Brain pericyte (primary cell): ENCODE measurements at places on chromosomes 16 and 17.

GRCh38 chr16:65069766-65070165 is 52.1 kb downstream of the CDH11 start:
- no peak for DNase-seq

GRCh38 chr16:89087922-89088497 is 5.6 kb upstream of the ACSF3 start:
- DNase-seq, result no peak

GRCh38 chr17:55005520-55005919 is 37.0 kb downstream of the STXBP4 start:
- no peak for DNase-seq

DNA sequence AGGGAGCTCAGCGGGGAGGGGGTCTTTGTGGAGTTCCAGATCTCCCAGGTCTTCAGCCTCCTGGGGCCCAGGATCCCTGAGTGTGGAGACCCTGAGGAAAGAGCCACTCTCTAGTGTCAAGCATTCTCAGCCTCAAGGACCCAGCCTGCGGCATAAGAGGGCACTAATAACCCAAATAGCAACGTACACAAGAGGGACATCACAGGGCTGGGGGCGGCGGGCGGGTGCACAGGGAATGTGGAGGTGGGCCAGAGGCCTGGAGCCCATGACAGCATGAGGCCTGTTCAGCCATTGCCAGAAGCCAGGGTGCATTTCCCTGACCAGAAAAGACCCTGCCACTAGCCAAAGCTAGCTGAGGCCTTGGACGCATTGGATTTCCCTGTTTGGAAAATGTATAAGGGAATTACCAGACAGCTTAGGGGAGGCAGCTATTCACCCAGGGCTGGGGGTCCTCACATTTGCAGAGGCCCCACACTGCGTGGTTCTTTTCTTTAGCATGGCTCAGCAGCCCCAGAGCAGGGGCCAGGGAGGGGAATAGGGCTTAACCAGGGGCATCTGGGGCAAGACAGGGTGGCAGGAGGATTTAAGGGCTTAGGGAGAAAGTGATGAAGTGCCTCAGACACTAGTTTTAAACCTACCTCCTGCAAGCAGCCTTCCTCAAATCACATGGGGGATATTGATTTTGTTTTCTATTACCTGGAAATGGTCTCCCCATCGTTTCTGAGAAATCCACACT is 13.5 kb upstream of the ALOX15B start:
- DNase-seq, result no peak

- DNase-seq, result no peak
Observed at GRCh38 chr17:80428796-80429195, 13.8 kb downstream of the ENDOV start.

DNA sequence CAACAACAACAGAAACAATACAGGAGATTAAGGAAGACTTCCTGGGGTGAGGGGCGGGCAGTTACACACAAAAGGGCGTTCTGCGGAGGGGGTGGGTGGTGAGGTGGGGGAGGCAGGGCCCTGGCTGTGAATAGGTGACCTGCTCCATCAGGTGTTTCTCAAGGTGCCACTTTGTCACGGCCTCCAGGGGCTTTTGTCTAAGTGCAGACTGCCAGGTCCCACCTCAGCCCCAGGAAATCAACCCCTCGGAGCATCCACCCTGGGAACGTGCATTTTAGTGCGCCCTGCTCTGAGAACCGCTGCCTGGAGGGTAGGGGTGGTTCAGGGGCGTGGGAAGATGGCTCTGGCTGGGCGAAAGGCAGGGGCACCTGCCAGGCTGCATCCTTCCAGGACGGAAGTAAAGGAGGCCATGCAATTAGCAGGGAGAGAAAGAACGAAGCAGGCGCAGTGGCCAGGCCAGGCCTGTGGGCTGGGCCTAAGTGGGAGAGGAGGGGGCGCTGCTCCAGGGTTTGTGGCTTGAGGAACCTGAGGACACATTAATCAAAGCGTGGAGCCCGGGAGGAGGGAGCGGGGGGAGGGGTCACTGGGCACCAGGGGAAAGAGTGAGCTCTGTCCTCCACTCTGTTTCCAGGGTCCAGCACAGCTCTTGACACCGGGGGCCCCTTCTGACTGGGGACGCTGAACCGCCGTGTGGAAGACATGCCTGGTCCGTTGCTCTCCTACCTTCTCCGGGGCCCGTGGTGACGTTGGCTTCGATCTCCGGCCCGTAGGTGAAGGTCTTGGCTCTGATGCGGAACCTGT is 49.4 kb upstream of the CDC42EP4 start:
- DNase-seq, result no peak

DNA sequence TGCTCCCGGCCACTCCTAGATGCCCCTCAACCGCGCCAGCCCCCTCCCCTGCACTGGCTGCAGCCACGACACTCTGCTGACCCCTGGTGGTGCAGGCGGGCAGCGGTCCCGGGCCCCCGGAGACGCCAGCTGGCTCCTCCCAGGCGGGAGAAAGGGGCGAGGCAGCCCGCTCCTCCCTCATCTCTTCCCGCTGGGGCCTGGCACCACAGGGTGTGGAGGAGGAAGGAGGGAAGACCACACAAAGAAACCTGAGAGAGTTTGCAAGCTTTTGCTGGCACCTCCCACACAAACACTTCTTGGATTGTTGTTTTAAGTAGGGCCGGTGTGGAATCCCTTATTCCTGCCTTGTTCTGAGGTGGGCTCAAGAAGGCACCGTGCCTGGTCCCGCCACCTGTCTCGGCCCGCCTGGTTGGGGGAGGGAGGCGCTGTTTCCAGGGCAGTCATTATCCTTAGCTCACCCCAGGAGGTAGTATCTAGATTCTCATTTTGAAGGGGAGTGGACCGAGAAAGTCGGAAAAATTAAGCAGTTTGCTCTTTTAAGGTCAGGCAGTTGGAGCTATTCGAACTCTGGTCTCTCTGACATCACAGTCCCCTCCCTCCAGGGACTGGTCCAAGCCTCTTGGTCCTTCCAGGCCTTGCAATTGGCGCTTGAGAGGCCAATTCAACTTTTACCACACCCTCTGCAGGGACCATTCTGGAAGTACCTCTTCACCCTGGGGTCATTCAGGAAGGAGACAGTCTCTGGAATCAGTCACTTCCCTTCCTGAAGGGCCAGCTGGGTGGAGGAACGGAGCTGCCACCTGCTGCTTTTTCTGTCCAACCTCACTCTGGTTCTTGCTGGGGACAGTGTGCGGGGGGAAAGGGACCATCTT is 959 bp upstream of the ANKRD13B start:
- peak; percentile 66 for DNase-seq

- no peak for DNase-seq
Observed at GRCh38 chr16:31874366-31875111, 932 bp downstream of the ZNF267 start.

DNA sequence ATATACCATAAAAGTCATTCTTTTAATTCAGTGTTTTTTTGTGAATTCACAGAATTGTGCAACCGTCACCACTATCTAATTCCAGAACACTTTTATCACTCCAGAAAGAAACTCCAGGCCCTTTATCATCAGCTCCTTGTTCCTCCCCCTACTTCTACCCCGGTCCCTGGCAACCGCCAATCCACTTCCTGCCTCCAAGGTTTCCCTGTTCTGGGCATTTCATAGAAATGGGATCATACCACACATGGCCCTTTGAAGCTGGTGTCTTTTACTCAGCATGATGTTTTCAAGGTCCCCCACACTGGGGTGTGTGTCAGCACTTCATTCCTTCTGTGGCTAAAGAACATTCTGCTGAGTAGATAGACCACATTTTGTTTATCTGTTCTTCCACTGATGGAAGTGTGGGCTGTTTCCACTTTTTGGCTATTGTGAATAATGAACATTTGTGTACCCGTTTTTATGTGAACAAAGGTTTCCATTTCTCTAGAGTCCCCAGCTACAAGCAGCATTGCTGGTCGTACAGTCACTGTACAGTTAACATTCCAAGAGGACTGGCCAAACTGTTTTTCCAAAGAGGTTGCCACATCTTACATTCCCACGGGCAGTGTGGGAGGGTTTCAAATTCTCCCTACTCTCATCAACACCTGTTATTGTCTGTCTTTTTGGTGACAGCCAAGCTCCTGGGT is 75.8 kb upstream of the ZNF469 start:
- DNase-seq, result peak; percentile 80

DNA sequence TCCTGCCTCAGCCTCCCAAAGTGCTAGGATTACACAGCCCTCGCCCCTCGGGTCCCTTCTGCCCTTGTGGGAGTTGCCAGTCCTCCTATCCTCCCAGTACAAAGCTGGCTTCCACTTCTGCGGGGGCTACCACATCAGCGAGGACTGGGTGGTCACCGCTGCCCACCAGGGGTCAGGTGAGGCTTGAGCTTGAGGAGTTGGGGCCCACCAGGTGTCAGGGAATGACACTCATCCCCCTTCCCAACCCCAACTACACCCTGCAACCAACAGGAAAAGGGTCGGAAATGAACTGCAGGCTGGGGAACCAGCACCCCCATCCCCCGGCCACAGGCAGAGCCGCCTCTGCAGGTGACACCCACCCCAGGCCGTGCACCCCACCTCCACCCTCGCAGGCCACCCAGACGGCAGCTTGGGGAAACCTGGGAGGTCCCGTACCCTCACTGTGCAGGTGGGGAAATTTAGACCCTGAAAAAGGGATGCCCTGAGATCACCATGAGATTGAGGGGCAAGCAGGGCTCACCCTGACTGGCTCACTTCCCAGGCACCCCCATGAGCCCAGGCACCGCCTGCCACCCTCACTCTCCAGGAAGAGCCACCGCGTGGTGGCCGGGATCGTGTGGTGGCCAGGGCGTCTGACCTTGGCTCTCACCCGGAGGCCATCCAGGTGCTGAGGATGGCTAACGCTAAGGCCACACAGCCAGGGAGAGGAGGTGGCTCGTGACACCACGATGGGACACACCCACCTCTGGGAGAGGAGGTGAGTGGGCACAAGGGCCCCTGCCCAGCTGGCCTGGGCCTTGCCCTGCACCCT is 8.0 kb downstream of the CTRB1 start:
- DNase-seq, result no peak

DNA sequence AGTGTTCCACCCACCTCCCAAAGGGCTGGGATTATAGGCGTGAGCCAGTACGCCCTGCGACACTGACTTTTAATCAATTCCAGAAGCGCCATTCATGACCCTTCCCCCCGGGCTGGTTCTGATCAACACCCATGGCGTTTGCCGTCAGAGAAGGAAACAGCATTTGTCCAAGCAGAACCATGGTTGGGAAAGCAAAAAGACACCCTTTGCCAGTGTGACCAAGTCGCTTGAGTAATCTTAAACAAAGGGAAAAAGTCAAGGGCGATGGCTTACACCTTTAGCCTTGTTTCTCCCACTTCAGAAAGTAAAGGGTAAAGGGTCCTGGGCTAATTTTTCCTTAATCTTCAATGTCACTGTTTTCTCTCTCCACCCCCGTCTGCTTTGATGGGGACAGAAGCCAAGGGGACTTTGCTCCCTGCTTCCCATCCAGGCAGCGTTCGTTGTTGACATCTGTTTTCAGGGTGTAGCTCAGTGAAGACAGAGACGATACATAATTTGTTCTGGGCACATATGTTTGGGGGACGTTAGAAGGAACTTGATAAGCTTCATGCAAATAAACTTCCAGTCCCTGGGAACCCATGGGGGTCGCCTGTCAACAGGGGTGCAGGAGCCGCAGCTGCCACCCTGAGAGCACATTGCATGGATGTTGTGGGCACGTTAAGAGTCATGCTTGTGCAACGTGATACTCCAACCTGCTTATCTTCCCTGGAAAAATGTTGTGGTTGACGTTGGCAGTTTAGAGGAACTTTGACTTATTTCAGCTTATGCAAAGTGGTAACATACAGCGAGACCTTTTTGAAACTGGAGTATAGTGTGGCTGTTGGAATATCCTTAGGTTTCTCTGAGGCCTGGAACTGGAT is 50.6 kb upstream of the TANGO6 start:
- no peak for DNase-seq

- no peak for DNase-seq
Observed at GRCh38 chr17:19752216-19753050, 4.3 kb upstream of the ALDH3A1 start.

GRCh38 chr16:3589441-3589921 is 12.3 kb upstream of the NLRC3 start:
- no peak for DNase-seq

GRCh38 chr16:11112723-11113348 is 143.2 kb downstream of the SOCS1 start:
- no peak for DNase-seq

GRCh38 chr16:641326-642188 is at the start of gene MCRIP2:
TSS of gene MCRIP2 (plus strand) at chr16:641828. CDS start at chr16:641992, 164 bp downstream.
- no peak for DNase-seq

DNA sequence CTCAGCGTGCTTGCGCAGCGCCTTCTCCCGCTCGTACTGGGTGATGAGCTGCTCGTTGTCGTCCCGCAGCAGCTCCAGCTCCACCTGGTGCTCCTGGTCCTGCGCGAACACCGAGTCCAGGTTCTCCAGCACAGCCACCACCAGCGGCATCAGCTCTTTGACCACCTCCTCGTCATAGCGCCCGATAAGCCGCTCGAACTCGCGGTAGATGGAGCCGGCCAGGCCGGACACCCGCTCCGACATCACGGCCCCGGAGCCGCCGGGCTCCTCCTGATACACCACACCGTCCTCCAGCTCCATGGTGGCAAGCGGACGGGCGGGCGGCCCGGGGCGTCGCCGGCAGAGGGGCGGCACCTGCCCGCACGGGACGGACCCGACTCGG is 320 bp downstream of the SPAG9 start:
- no peak for DNase-seq

- no peak for DNase-seq
Observed at GRCh38 chr17:34598161-34598776, 18.9 kb downstream of the TMEM132E start.

DNA sequence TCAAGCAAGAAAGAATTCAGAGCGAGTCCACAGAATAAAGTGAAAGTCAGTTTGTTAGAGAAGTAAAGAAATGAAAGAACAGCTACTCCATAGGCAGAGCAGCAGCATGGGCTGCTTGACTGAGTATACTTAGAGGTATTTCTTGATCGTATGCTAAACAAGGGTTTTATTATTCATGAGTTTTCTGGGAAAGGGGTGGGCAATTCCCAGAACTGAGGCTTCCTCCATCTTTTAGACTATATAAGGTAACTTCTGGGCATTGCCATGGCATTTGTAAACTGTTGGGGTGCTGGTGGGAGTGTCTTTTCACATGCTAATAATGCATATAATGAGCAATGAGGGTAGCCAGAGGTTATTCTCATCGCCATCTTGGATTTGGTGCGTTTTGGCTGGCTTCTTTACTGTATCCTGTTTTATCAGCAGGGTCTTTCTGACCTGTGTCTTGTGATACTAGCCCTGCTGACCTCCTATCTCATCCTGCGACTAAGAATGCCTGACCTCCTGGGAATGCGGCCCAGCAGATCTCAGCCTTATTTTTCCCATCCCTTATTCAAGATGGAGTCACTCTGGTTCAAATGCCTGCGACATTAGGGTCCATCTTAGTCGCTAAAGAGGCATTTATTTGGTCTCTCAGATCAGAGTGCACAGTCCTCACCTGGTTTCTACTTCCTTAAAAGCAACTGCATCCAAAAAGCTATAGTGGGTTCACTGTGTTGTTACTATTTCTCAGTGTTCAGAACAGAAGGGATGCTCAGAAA is 100.6 kb upstream of the CACNG5 start:
- DNase-seq, result no peak
